ENCODE measurements at places on chromosomes 3 and 15.

DNA sequence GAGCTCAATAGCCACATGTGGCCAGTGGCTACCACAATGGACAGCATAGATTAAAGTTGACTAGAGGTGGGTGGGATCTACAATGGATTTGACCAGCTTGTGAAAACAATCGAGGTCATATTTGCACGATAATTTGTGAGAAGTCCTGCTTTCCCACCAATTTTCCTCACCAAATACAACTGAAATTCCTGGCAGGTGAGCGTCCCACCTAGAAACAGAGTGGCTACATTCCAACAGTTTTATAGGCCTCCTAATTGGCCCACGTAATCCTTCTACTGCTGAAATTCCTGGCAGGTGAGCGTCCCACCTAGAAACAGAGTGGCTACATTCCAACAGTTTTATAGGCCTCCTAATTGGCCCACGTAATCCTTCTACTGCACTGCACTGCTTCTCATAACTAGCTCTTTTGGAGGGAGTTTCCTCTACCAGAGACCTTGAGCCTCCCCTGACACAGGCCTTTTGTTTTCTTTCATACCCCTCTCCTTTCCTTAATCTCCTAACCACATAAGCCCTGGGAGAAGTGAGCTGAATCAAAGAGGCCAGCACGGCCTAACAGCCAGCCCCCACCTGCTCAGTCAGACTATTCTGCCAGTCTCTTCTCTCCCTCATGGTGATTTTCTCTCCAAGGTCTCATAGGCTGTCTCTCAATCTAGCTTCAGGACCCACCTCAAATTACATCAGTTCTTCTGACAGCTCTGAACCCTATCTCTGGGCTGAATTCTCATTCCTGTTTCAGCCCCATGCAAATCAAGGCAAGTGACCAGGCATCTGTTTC, 80.2 kb downstream of the BFSP2 start:
- no peak for DNase-seq

DNA sequence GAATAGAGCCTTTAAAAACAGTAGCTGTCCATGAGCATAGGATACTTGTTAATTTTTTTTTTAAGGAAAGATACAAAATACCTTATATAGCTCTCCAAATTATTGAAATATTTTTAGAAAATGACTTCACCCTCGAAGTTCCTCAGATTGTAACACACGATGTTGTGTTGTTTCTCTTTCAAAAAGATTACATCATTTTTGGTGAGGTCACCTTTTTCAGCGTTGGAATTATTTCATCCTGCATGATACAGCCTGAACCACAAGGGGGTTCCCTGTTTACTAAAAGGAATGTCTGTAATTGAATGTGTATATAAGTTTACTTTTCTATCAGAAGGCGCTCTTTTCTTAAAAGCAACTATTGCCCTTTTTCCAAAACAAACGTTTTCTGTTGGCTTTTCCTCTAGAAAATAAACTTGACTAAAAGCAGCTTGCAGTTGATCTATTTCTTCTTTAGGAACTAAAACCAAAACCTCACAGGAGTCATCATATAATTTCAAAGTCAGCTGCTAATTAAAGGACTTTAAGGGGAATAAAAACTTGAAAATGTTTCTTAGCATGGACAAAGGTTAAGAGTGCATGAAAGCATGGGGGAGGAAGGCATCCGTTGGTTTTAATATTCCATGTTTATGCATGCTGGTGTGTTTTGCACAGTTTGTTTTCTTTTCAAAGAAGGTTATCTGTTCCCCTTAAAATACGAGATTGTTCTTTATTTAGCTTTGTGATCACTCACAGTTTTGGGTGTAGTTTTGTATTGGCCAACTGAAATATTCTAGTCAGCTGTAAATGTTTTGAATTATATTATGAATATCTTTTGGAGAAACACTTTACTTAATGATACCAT, 29.4 kb downstream of the LYSMD4 start:
- no peak for DNase-seq

DNA sequence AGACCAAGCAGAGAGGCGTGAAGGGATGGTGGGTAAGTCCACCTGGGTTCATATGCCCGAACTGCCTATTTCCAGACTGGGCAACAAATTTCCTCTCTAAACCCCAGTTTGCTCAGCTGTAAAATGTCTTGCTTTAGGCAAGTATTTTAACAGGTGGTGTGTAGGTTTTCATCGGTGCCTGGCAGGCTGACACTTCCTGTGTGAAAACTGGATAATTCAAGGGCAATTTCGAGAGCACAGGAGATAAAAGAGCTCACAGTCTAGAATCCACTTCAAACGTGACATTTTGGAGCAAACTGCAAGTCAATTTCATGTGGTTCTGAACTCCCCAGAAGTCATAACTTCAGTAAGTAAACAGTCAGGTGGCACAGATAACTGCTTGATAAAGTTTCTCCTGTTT, 112.2 kb downstream of the OXNAD1 start:
- DNase-seq: no peak

GRCh38 chr3:179943117-179943880, 93.4 kb downstream of the PEX5L start:
- peak; percentile 55 for DNase-seq

DNA sequence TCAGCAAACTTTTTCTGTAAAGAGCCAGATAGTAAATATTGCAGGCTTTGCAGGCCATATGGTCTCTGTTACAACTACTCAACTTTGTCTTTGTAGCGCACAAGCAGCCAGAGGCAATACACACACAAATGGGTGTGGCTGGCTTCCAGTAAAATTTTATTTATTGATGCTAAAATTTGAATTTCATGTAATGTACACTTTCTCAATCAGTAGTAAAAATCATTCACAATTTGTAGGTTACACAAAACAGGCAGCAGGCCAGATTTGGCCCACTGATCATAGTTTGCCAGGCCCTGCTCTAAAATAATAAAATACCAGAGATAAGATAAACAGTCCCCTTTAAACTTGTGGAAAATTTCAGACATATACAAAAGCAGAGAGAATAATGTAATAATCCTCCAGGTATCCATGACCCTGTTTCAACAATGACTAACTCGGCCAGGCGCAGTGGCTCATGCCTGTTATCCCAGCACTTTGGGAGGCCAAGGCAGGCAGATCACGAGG, 330.3 kb downstream of the SHQ1 start:
- no peak for DNase-seq

Measured in NCI-H2107 (cell line).